ENCODE measurements at places on chromosomes 16 and 17.
A peak's percentile ranks its signal among the peaks of the same experiment; 100 is the strongest.

DNA sequence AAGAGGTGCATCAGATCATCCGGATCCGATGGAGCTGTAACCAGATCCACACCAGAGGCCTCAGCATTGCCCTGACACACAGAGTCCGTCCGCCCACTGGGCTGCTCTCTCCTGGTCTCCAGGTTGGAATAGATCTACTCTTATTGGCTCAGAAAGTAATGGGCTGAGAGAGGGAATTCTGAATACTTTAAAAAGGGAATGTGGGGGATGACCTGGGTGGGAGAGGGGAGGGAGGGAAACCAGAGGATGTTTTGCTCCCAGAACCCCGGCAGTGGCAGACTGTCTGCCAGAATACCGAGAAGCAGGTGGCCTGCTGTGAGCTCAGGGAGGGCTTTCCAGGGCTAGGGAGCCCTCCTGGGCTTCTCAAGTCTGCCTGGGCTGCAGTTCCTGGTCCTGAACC, 126.5 kb downstream of the ENGASE start:
- DNase-seq, result no peak

- no peak for DNase-seq
Measured at GRCh38 chr16:86963600-86964575, 353.3 kb downstream of the C16orf95 start.

DNA sequence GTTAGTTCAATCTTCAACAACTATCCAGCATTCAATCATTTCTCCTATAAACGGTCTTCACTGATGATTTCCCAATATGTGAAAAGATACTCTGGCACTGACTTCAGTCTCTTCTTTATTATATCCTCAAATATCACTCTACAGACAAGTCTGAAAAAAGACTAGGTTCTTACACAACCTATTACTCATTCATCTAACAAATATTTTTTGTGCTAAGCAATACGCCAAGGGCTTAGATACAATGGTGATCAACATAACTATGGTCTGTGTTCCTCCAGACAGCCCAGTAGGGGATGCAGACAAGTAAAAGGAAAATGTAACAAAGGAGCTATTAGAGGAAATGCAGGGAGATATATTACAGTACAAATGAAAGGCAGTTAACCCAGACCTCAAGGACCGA, 63.9 kb downstream of the MYO1D start:
- DNase-seq, result no peak

GRCh38 chr16:62676306-62676705, 640.1 kb upstream of the CDH8 start:
- no peak for DNase-seq

- DNase-seq, result peak; percentile 39
Measured at GRCh38 chr17:27756467-27757371, 43.6 kb downstream of the NOS2 start.

DNA sequence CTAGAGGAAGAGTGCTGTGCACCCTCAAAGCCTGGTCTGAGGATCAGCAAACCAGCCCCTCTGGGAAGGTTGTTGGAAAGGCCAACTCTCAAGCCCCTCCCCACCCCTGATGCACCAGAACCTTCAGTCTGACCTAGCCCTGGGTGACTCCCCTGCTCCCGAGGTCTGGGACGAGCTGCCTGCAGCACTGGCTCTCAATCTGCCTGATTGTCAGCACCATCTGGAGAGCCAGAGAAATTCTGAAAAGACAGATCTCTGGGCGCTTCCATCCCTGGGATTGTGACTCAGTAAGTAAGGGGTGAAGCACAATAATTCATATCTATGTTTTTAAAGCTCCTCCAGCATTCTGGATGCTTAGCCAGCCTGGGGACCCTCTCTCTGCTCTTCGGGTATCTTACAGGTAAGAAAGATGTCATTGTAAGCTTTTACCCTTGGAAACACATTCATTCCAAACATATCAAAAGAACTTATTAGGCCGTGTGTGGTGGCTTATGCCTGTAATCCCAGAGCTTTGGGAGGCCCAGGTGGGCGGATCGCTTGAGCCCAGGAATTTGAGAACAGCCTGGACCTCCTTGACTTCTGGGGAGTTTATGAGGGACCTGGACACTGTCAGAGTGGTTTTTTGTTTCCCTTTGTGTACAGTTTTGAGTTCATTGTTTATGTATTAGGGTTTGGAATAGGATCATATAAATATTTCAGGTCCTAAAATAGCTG, 147.5 kb downstream of the KCNJ12 start:
- DNase-seq, result no peak

All from activated T-cell treated with anti-CD3 and anti-CD28 coated beads for 48 hours (primary cell).